ENCODE measurements at places on chromosomes 5 and 9. TPM values are rescaled to one million over a fixed set of nuclear protein-coding genes. Genes with fewer than 3 reads are reported as not detected.

SHOC1 gene
- total RNA-seq: 0.16 TPM

LECT2 gene
- not detected for total RNA-seq

ACTL7A gene
- total RNA-seq: not detected

SHLD3 gene
- 17.2 TPM for total RNA-seq

CCDC152 gene
- 12.9 TPM for total RNA-seq

TAS2R1 gene
- total RNA-seq: 0.62 TPM

FOXD4 gene
- 0.47 TPM for total RNA-seq

NUTM2F gene
- not detected for total RNA-seq

SLC36A1 gene
- total RNA-seq: 26.0 TPM

GARIN3 gene
- total RNA-seq: not detected

PCDHA1 gene
- 6.6 TPM for total RNA-seq

RORB gene
- 52.4 TPM for total RNA-seq
